NCI-H524 (cell line): ENCODE measurements at places on chromosomes 7 and 10.

DNA sequence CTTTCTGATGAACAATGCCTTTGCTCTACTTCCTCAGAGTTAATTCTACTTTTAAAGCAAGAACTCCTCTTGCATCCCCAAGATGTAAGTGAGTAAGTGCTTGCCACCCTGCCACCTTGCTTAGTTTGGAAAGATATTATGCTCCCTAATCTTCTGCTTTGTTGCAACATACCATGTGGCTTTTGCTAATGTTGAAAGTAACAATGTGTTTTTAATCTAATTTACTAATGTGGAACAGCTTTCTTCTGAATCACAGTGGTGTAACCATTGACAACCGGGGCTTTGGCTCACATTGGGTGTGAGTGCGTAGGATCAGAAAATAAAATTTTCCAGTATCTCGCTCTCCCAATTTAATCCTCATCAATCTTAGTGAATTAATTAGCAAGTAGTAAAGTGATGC is 254.1 kb upstream of the PTER start:
- no peak for DNase-seq

DNA sequence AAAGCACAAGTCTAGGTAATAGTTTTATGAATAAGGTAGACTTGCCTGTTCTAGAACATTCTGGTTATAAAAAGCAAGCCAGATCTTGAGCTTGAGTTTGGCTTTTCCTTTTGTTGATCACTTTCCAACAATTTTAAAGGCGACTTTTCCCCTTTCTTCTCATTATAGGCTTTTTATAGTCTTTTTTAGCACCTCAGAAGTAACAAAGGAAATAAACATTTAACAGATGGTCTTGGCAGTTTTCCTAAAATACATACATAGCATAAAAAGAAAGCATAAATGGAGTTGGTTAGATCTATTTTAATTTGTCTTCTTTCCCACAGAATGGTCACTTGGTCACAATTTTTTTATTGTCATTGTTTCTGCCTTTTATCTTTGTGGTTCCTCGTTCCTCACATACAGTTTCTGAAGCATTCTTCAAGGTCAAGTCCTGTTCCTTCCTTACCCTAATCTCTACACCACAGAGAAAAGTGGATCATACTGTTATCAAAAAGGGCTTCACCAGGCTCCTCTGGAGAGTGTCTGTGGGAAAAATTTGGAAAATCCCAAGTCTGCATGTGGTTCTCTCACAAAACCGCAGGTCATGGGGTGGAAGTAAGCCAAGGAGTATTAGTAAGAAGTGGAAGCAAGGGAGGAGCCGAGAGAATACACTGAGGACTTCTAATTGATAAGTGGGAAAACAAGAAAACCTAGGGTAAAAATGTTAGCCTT is 31.3 kb downstream of the THNSL1 start:
- no peak for DNase-seq

DNA sequence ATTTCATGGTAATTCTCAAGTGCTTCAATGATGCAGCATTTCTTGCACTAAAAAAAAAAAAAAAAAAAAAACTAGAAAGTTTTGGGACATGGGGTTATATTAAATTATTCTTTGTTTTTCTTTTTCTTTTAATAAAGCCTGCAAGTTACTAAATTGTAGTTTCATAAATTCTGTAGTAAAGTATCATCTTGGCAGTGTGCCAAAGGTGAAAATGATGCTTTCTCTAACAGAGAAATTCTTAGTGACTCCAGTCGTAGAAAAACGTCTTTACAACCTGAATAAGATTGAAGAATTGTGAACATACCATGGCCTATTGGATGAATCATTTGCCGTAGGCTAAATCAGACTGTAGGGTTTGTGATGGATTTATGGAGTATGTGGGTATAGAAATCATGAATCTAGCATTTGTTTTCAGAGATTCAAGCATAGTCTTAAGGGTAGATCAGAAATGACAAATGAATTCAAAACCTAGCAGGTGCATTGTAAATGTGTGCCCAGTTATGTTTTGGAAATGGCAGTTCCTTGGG is 27.1 kb downstream of the RBM17 start:
- no peak for DNase-seq

- DNase-seq, result no peak
These were observed 53.8 kb downstream of the SLC18A2 start for GRCh38 chr10:117294735-117295134.

DNA sequence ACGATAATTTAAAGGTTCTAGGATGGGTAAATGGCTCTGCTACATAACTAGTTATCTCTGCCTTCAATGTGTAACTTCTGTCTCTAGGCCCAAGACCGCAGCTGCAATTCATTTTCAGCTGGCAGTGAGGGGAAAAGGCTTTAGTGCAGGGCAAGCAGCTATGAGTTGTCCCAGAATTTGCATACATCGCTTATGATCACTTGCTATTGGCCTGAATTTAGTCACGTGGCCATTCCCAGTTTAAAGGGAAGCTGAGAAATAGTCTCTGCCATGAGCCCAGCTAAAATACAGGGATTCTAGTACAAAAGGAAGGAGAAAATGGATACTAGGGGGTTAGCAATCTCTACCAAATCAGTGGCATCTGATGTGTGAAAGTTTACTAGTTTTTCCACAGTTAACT is 145.8 kb upstream of the IMMP2L start:
- no peak for DNase-seq

- no peak for DNase-seq
These were observed 29.7 kb upstream of the GSDME start for GRCh38 chr7:24786941-24787340.

- no peak for DNase-seq
These were observed 7.6 kb upstream of the ADCYAP1R1 start for GRCh38 chr7:31044529-31044928.

- DNase-seq, result no peak
These were observed 19.2 kb downstream of the PSAP start for GRCh38 chr10:71831646-71832552.
